ENCODE measurements at places on chromosomes 6 and 20.
A peak's percentile ranks its signal among the peaks of the same experiment; 100 is the strongest.

DNA sequence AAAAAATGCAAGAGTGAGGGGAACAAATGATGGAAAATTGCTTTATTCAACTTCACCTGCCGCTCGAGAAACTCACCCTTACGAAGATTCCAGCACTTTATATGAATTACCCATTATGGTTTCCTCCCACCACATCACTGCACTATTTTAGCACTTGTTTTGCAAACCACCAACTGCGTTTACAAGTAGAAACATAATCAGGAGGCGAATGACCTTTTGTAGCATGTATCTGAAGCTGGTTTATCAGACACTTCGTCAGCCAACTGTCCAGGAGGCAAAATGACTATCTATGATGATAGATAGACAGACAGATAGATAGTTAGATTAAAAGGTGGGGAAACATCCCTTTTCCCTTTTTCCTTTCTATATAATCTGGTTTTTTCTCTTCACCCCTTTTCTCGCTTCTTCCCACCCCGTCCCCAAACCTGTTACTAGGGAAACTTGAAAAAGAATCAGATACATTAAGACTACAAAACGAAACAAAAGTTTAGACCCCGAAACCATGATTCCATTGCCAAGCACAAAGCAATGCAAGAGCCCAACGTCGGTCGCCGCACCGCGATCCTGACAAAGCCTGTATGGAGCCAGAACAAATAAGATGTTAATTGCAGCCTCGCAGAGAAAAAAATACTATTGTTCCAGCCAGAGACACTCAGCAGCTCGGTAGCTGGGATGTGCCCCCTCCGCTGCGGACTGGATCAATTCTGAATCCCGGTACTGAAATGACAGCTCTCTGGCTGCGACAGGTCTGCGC lies 933 bp upstream of the ADGRB3 start:
- DNase-seq = peak; percentile 6

DNA sequence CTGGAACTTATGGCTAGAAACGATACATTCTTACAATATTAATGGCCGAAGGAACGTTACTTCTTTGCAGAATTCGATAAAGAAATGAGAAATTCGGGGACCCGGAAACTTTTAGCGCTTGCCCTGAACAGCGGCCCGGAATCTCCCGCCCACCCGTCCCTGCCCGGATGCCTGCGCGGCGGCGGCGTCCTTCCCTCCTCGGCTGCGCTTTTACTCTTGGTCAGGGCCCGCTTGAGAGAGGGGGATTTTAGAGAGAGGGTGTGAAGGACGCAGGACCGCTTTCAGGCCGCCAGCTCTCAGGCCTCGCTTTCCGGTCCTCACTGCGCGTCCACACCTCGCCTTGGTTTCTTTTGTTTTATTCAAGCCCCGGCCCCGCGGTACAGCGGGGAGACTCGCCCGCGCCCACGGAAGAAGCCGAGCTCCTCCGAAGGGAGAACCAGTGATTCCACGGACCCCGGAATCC lies 243.7 kb downstream of the ARID1B start:
- peak; percentile 54 for DNase-seq

DNA sequence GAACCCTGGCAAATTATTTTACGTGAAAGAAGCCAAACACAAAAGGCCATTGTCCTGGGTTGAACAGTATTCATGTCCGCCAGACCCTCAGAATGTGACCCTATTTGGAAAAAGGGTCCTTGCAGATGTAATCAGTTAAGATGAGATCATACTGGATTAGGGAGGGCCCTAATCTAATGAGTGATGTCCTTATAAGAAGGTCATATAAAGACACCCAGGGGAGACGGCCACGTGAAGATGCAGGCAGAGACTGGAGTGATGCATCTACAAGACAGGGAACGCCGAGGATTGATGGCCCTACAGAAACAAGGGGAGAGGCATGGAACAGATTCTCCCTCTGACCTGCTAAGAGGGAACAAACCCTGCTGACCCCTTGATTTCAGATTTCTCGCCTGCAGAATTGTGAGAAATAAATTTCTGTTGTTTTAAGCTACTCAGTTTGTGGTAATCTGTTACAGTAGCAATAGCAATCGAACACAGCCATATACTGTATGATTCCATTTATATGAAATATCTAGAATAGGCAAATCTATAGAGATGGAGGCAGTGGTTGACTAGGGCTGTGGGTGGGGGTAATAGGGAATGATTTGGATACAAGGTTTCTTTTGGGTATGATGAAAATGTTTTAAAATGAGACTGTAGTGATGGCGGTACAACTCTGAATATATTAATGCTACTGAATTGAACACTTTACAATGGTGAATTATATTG lies 132.9 kb upstream of the NUP153 start:
- DNase-seq = no peak

DNA sequence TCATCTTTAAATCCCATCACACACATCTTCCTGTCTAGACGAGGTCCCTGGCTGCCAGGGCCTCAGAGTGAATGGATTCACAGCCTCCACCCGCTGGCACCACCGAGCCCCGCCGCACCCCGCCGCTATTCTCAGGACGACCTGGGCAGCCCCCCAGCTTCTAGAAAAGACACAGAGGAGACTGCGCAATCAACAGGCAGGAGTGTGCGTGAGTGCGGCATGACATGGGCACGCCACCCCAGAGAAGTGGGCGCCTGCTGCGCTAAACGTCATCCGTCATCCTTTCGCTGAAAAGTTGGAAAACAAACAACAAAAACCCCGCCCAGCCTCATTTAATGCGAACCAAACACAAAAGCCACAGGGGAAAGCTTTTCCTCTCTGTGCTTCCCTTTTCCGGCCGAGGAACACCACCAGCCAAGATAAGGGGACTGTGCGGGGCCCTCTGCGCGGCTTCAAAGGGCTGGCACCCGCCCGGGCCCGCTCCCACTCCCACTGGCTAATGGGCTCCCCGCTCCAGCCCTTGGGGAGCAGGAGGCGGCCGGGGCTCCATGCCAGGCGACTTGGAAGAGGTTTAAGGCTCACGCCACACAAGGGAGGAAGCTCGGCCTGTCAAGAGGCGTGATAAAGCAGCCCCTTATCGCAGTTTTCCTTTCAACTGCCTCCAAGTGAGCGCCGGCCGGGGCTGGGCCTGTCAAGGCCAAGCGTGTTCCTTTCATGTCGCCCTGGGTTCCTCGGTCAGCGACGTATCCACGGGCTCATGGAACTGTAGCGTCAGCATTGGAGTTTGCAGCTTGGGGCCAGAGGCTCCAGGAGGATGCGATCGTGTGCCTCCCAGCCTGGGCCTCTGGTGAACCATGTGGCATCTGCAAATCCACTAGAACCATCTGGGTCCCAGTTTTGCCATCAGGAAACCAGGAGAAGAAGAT lies 50.1 kb downstream of the NFATC2 start:
- DNase-seq = no peak

DNA sequence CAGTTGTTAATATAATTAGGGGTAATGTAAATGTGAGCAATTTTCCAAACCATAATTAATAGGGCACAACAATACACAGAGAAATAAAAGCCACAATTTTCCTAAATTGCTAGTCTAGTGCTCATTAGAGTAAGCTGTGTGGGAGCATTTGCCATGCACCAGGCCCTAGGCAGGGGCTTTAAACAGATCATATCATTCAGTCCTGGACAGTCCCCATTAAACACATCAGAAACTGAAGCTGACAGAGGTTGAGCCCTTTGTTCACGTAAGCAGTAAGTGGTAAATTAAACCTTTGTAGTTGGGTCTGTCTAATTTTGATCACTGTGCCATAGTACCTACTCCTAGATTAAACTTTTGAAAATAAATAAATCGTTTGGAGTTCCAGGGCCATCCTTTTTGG lies 931.1 kb downstream of the C6orf118 start:
- no peak for DNase-seq

DNA sequence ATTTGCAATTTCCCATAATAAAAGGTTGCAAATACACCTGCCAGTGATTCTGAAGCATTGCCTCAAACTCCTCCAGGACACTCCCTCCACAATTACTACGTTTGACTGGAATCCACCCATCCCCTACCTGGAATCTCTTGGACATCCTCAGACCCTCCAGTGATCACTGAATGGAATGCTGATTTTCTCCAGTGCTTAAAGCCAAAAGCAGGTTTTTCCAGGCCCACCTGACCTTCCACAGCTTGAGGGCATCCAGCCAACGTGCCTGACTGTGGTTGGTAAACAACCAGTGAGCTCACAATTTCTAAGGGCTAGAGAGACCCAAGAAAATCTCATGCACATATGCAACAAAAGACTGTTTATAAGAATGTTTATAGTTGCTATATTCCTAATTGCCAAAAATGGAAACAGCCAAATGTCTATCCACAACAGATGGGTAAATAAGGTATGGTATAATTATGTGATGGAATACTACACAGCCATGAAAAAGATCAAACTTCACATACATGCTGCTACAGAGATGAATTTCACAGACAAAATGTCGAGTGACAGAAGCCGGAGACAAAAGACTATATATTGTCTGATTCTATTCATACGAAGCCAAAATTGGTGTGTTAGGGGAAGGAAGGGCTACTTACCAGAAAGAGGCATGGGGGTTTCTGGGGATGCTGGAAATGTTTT lies 147.1 kb upstream of the RREB1 start:
- peak; percentile 32 for DNase-seq

- no peak for DNase-seq
Observed at GRCh38 chr6:154864066-154864430, 130.8 kb downstream of the SCAF8 start.

DNA sequence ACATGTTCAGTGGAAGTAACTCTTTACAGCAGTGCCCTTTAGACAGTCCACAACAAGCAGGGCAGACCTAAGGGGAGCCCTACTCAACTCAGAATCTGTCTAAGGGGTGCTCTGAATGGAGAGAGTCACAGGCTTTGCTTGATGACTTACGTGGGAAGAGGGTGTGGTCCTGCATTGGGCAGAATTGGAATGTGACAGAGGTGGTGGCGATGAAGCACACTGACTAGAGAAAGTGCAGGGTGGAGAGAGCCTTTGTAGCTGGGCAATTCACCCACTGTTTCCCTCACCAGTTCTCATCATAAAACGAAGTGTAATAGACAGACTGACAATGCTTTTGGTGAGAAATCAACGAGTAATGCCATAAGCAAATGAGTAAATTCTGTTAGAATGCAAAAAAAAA lies 11.2 kb downstream of the TP53INP2 start:
- DNase-seq = peak; percentile 43

DNA sequence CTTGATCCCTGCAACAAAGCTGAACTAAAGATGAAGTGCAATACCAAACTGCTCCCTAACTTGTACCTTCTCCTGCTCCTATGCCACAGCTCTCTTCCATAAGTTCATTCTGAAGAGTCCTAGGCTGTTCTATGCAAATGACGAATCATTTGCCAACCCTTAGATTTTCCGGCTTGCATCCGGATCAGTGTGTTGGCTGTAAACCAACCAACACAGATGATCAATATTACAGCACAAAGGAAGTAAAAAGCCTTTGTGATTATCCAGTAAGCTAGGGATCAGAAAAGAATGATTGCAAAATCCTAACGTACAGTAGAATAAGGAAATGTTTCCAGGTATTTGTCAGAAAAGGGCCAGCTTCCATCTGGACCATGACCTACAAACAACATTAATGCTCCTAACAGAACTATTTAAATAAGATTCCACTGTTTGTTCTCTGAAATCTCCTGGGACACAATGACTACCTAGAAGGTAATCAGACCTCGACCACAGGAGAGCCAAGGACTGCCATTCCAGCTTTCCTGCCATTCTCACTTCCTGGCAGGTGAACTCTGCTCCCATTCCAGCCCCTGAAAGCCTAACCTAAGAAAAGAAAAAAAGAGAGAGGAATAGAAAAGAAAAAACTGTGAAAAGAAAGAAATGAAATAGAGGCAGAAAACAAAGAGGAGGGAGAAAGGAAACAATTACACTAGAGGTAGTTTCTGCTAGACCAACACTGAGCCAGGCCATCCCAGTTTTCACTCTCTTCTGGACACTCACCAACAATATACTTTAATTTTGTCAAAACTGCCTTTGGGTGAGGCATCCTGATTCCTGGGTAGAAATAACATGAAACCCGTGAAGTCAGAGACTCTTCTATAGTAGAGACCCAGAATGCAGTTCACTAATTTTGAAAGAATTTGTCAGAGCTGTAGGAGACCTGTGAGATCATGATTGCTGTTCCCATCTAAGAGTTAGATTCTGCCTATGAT lies 19.7 kb downstream of the GMDS start:
- DNase-seq = peak; percentile 40

DNA sequence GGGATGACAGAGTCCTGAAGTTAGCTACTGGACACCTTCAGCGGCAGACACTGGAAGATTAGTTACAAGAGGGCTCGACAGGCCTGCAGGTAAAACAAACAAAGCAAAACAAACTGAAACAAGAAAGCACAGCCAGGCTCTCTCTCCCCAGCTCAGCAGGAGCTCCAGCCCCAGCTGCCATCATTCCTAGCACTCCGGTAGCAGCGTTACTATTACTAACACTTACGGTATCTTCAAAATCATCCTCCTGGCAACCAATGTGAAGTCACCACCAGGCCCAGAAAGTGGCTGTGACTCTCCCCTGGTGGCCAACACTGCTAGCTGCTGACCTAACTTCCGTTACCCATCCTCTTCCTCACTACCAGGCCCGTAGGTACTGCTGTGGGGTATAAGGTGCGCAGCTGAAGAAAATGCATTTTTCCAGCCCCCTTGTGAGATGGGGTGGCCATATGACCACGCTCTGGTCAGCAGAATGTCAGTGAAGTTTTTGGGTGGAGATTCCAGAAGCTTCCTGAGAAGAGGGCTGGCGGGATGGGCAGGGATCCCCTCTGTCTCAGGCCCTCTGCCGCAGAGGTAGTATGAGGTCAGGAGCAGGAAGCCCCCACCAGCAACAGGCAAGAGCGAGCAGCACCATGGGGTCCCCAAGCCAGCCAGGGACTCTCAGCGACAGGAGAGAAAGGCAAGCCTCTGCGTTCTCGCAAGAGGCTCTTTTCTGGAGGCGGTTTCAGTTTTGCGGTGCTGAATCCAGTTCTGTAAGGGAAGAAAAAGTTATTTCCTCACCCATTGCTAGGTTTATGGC lies 37.4 kb upstream of the TBXT start:
- no peak for DNase-seq

GRCh38 chr20:14489544-14489943 lies 152.1 kb upstream of the FLRT3 start:
- no peak for DNase-seq

DNA sequence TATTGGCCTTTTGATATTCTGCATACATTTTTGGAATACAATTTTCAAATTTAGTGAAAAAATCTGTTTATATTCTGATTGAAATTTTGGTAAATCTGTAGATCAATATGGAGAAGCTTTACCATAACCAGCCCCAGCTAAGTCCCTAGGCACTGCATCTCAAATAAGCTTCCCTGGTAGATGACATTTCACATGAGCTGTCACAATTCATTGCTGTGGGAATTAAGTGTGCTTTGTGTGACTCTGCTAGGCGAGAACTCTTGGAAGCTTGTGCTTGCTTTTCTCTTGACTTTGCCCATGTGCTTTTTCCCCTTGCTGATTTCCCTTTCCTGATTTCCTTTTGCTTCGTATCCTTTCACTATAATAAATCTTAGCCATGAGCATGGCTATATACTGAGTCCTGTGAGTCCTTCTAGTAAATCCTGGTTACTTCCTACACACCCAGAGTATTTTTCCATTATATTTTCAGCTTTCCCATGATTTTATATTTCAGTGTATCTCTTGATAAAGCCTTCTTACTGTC lies 166.5 kb upstream of the MMS22L start:
- no peak for DNase-seq

Data from epithelial cell of esophagus (primary cell).